ENCODE measurements at places on chromosomes 5 and 9.

- DNase-seq: no peak
Observed at GRCh38 chr9:123225995-123226394, 42.4 kb downstream of the STRBP start.

GRCh38 chr5:68122439-68123328 is 92.9 kb upstream of the PIK3R1 start:
- DNase-seq: no peak

DNA sequence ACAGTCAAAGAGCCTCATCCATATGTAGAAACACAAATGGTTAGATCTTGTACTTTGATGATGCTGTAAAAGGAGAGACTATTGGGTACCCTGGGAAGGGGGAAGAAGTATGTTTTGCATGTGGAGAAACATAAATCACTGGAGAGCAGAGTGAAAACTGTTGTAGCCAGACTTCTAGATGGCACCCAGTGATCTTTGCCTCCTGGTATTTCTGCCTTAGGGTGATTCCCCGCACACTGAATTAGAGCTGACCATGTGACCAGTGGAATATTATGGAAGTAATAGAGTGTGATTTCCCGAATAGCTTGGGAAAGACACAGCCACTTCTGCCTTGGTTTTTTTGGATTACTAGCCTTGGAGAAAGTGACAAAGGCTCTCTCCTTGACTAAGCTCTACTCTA is 174.3 kb downstream of the LPAR1 start:
- DNase-seq: no peak

DNA sequence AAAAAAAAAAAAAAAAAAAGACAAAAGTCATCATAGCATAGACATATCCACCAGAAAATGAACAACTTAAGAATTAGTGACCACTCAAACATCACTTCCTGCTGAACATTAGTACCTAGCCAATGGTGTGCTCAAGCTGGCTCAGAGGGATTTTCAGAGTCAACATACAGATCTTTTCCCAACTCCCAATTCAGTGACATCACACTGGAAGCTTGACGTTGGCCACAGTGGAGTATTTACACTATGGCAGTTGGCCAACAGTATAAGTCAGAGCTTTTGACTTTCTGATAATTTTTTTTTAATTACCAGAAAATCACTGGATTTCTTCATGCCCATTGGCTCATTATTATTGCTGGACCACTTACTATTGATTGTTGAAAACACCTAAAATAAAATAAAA is 383.5 kb downstream of the ARHGEF28 start:
- no peak for DNase-seq

DNA sequence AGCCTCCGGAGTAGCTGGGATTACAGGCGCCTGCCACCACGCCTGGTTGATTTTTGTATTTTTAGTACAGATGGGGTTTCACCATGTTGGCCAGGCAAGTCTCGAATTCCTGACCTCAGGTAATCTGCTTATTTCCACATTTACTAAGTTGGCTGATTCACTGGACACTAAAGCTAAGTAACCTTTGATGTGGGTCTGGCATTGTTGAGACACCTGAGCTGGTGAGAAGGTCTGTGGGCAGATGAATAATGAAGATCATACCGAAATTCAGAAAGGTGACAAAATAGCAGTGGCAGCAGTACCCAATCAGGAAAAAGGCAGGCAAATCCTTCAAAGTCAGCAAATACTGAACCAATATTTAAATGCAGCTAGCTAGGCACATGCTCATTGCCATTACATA is 210.6 kb upstream of the ZNF608 start:
- DNase-seq: no peak

- no peak for DNase-seq
Observed at GRCh38 chr5:161544350-161544765, 2.2 kb downstream of the GABRB2 start.

- no peak for DNase-seq
Observed at GRCh38 chr5:132238901-132239500, 11.3 kb upstream of the P4HA2 start.

GRCh38 chr5:72216756-72217155 is 103.3 kb downstream of the MRPS27 start:
- DNase-seq: no peak

- DNase-seq: no peak
Observed at GRCh38 chr9:133057553-133057952, 4.2 kb upstream of the CEL start.

- DNase-seq: no peak
Observed at GRCh38 chr9:76572151-76572550, 113.2 kb downstream of the GCNT1 start.

DNA sequence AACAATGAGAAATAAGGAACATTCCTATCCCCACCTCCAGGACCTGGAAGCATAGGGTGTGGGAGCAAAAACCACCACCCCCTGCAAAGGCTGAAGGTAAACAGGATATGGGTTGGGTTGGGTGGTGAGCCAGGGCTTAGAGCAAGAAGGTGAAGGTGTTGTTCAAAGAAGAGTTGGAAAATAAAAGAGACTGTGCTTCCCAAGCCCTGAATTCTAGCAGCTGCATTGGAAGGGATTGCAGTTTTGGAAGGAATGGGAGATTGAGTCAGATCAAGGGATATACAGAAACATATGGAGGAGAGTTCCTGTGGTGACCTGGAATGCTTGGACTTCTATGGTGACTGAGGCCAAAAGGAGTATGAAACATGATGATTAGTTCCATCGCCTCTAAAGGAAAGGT is 24.7 kb upstream of the MTAP start:
- no peak for DNase-seq

- DNase-seq: no peak
Observed at GRCh38 chr5:173530547-173530946, 85.9 kb downstream of the BOD1 start.

DNA sequence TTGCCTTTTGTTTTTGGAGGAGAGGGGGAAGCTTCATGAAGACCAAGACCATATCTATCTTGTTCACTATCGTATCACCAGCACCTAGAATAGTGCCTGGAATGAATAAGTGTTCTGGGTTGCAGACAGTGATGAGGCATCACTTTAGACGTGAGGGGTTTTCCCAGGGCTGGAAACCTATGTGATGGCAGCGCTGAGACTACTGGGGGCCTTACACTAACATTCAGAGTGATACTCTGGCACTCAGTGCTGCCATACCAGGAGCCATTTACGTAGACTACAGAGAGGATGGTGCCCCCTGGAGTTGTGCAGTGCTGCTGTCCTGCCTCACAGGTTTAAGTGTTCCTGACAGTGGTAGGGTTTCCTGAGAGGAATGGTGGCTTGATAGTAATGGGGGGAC is 6.9 kb downstream of the CCL19 start:
- no peak for DNase-seq
